NCI-H2081 (cell line): ENCODE measurements at places on chromosomes 7 and 10.

- no peak for DNase-seq
These were observed 87.3 kb upstream of the SFMBT2 start for GRCh38 chr10:7498111-7498510.

GRCh38 chr7:90580051-90580450, 16.1 kb upstream of the CDK14 start:
- no peak for DNase-seq

- no peak for DNase-seq
These were observed 52.3 kb upstream of the COL13A1 start for GRCh38 chr10:69749178-69750010.

DNA sequence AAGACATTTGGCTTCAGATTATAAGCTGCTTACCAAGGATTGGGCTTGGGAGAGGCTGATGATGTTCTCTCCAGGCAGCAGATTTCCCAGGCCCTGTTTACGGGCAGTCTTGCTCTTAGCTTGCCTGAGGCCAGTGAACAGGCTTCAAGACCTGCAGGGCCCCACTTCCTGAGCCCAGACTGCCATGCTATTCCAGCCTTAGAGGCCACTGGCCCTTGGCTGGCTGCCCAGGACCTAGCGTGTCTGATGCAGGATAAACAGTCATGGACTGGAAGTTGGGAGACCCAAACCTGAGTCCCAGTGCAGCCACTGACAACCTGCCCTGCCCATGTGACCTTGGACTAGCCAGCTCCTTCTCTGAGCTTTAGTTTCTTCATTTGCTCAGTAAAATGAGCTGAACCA, 2.9 kb downstream of the PRXL2A start:
- no peak for DNase-seq

DNA sequence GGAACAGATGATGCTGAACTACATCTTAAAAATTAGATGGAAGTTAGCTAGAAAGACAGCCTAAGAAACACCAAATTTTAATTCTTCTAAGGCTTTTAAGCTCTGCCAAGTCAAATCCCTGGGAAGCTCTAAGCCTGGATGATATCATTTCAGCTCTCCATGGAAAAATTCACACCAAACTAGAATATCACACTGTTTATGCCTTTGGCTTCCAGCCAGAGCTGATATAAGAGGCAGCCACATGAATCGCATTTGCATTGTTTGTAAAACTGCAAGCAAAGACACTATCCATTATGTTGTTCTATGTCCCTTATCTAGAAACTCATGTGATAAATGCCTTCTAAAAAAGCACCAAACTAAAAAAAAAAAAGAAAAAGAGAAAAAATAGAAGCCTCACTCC, 430.4 kb downstream of the GRID1 start:
- no peak for DNase-seq

DNA sequence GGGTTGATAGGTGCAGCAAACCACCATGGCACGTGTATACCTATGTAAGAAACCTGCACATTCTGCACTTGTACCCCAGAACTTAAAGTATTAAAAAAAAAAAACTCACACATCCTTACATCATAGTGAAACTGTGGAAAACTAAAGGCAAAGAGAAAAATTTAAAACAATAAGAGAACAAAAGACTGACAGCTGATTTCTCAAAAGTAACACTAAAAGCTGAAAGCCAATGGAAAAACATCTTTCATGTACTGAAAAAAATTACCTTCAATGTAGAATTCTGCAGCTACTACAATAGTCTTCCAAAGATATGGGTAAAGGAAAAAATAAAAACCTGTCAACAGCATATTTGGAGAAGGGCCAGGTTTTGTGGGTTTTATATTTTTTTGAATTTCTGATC, 729.1 kb upstream of the NRP1 start:
- DNase-seq, result no peak
